ENCODE measurements at places on chromosomes 3 and 15.

- DNase-seq: peak; percentile 2
Measured at GRCh38 chr3:176286476-176287085, 910.7 kb downstream of the TBL1XR1 start.

DNA sequence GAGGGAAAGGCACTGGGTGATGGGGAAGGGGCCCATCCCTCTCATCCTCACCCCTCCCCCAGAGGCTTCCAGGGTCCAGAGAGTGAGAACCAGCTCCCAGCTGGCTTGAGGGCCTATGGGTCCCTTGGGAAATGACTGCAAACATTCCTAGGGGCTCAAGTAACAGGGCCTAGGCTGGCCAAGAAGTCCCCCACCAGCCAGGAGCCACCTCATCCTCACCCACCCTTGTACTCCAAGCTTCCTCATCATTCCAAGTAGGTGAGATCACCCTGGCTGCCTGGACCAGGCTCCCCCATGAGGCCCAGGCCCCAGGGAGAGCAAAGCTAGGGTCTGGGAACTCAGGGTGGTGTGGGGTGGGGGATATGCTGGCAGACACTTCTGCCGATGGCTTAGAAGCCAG, 14.8 kb downstream of the LOXL1 start:
- DNase-seq: peak; percentile 95

- no peak for DNase-seq
Measured at GRCh38 chr15:25810631-25811091, 52.5 kb downstream of the ATP10A start.

- no peak for DNase-seq
Measured at GRCh38 chr15:76286271-76286879, 24.9 kb downstream of the ETFA start.

DNA sequence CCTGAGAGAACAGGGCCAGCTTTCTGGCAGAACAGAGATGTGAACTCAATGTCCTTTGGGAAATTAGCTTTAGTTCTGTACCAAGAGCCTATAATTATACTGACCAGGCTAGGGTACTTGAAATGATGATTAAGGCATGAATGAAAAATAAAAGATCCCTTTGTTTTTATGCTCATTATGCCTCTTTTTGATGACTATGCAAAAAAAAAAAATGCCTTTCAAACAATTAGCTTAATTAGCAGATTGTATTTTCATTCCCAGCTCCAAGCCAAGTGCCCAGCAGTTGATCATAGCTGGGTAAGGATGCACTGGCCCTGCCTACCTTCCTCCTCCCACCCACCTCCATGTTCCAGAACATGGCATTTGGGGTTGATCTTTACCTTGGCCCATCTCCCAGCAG, 56.8 kb downstream of the LYZL4 start:
- no peak for DNase-seq

- peak; percentile 13 for DNase-seq
Measured at GRCh38 chr15:91887921-91888373, 34.4 kb downstream of the SLCO3A1 start.

GRCh38 chr15:99486371-99487336, 79.1 kb upstream of the MEF2A start:
- DNase-seq: peak; percentile 95

DNA sequence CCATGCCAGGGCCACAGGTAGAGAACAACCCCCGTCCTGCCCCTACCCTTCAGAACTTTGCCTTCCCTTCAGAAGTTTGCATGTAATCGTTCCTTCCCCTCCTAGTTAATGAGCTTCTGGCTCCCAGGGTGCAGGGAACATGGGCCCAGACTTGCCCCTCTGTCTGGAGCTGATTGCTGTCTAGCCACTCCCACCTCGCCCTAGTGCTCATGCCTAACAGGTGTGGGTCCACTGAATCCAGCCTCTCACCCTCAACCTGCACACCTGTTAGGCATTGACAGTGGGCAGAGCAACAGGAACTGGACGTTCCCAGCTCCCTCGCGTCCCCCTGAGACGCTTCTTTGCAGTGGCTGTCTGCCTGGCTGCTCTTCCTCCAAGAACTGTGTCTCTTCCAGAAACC, 40.3 kb downstream of the WNT5A start:
- DNase-seq: no peak

- DNase-seq: no peak
Measured at GRCh38 chr15:49452595-49452994, 29.6 kb downstream of the FGF7 start.

DNA sequence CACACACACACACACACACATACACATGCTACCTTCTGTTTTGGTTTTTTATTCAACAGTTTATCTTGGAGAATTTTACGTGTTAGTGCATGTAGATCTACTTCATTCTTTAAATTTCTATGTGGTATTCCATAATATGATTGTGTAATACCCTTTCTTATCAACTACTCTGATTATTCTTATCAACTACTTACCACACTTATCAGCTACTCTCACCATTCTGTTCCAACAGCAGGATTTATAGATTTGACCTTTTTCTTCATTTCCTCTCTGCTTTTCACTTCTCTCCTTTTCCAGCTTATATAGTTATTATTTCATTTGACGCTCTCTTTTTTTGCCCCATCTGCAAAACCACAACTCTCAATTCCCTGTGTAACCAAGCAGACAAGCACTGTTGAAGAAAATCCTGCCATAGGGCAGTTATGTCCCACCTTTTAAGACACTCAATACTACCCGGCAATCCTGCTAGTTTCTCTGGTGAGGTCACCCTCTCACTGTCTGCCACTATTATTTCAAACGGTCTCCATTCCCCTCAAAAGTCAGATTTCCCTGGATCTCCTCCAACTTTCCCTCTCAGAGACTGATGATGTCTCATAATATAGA, 56.9 kb upstream of the SATB1 start:
- no peak for DNase-seq

GRCh38 chr3:100440895-100441294, 39.6 kb downstream of the LNP1 start:
- no peak for DNase-seq

GRCh38 chr15:63669074-63669473, 71.9 kb downstream of the FBXL22 start:
- no peak for DNase-seq

GRCh38 chr3:154421083-154421482, 8.9 kb downstream of the GPR149 start:
- no peak for DNase-seq

DNA sequence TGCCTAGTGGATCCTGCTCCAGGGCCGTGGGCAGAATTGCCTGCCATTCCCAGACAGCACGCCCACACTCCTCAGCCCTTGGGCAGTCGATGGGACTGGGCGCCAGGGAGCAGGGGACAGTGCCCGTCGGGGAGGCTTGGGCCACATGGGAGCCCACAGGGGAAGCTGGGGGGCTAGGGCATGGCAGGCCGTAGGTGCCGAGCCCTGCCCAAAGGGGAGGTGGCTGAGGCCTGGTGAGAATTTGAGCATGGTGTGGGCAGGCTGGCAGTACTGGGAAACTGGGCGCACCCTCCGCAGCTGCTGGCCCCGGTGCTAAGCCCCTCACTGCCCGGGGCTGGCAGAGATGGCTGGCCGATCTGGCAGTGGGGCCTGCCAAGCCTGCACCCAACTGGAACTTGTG, 1225.9 kb upstream of the EPHA6 start:
- DNase-seq: no peak

DNA sequence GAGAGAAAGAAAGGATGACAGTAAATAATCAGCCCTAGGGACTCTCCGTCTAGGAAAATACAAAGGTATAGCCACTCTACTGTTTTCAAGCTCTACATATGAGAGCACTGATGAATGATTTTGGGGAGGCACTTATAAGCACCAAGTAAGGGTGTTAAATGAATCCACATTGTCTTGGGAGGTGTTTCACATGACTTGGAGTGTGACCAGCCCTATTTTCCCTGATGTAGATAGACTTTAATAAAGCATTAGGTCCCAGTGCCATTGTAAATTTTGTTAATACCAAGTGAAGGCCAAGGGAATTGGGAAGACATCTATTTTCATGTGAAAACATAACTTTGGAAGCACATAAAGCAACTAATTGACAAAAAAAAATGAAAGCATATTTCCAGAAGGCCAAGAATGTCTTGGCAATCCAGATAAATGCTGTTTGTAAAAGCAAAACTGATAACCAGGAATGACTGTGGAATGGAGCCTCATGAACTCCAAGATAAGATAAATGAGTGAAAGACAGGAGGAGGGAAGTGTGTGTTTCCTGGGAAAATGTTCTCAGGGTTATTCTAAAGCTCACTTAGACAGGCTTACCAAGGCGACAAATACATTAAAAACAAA, 96.0 kb upstream of the MYZAP start:
- no peak for DNase-seq

DNA sequence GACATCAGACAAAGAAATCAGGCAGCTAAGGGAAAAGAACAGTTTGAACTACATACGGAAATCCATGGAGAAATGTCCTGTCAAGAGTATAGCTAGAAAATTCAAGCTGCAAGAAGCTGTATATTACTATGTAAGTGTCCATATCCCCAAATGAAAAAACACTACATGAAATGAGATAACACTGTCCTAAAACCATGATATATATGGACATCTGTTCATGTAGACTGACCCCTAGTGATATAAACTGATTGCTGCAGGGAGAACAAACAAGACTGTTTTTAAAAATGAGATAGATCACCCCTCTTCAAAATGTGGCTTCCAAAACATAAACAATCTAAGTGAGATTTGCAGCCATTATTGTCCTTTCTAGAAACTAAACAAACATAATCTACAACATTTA, 985.6 kb downstream of the EPHA3 start:
- DNase-seq: no peak

Measured in AG08395 (cell line).